ENCODE measurements at places on chromosomes 6 and 20.
A peak's percentile ranks its signal among the peaks of the same experiment; 100 is the strongest.

DNA sequence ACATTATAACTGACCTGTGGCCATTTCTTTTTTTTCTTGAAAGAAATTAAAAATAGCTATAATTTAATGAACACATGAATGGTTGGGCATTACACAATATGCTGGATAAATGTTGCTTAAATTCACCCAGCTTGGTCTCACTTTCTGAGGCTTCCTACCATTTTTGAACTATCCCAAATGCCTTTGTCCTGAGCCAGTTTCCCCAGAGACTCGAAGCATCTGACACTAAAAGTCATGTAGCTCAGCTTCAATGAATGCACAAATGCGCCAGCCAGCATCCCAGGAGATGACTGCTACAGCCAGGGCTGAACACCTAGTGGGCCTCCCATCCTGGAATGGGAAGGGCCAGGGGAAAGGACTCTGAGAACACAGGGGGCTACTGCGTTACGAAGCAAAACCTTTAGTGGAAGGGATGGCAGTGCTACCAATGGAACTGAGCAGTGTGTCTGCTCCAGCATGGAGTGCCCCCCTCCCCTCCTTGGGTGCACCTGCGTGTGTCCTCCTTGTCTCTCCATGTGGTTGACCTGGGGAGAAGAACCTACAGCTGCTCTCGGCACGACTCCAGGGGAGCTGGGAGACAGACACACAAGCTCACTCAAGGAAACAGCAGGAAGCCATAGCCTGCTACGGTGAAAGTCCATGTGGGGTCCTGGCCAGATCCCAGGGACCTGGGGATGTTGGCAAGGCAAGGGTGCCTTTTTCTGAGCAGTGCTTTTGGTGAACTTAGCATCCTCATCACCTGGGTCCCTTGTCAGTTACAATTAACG, 60.9 kb downstream of the IRF4 start:
- DNase-seq, result no peak

- DNase-seq, result no peak
These were observed 791 bp downstream of the ADGRG6 start for GRCh38 chr6:142302421-142303175.

- DNase-seq, result no peak
These were observed 761.9 kb upstream of the MMS22L start for GRCh38 chr6:98044791-98045470.

DNA sequence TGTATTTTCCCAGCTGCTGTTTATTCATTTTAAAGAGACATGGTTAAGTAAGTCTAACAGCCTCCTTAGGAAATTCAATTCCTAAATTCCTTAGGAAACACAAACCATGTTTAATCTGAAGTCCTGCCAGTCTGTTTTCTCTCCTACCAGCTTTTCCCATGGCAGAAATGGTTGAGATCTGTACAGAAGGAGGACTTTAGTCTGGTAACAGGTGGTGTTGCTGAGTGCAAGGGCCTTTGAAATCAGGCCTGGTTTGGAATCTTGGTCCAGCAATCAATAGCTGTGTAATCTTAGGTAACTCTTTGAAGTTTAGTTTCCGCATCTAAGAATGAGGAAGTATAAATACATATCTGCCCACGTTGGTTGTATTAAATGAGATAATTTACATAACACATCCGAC, 232.5 kb downstream of the LAMA2 start:
- no peak for DNase-seq

GRCh38 chr6:129046526-129046925, 163.6 kb downstream of the LAMA2 start:
- no peak for DNase-seq

GRCh38 chr6:7697432-7697819, 28.5 kb upstream of the BMP6 start:
- DNase-seq, result no peak

DNA sequence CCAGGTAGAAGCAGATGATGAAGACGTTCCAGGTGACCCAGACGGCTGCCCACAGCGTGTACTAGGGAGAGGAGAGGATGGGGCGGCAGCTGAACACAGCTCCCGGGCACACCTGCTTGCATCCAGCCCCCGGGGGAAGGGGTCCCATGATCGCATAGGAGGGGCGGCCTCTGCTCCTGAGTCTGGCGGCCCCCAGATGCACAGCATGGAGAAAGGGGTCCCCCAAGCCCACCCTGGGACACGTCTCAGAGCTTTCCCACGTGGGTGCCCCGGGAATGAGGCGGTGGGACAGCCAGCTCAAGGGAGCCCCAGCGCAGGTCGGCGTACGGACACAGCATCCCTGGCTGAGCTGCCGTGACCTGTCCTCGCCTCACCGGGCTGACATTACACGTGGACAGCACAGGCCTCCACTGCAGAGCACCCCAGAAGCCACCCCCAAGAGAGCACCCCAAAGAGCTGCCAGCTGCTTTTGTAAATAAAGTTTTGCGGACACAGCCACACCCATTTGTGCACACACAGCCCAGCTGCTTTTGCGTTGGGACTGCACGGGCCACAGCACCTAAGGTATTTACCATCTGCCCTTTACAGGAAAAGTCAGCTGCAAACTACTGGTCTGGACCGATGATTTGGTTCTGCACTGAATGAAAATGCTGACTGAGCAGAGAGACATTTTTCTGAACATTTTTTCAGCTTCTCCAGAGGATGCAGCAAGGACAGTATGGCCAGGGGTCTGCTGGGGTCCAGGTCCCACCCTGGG, 5.2 kb downstream of the NKAIN4 start:
- no peak for DNase-seq

GRCh38 chr20:58072695-58073671, 155.5 kb downstream of the ANKRD60 start:
- no peak for DNase-seq

DNA sequence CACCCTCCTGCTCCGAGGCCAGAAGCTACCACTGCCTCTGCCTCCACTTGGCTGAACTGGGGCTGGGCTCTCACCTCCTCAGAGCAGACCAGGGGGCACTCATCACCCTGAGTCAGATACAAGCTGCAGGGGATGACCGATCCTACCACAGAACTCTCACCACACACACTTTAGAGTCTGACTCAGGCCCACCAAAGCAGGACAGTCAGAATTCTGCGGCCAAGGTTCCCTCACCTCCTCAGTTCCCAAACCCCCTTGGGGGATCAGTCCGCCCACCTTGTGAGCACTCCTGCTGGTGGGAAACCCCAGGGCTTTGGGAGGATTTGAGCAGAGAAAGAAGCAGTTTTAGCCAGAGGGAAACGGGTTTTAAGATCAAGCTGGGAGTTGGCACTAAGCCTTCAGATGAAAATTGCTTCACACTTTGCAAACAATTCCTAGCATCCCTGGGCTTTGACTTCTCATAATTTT, 587.8 kb upstream of the JAG1 start:
- no peak for DNase-seq

DNA sequence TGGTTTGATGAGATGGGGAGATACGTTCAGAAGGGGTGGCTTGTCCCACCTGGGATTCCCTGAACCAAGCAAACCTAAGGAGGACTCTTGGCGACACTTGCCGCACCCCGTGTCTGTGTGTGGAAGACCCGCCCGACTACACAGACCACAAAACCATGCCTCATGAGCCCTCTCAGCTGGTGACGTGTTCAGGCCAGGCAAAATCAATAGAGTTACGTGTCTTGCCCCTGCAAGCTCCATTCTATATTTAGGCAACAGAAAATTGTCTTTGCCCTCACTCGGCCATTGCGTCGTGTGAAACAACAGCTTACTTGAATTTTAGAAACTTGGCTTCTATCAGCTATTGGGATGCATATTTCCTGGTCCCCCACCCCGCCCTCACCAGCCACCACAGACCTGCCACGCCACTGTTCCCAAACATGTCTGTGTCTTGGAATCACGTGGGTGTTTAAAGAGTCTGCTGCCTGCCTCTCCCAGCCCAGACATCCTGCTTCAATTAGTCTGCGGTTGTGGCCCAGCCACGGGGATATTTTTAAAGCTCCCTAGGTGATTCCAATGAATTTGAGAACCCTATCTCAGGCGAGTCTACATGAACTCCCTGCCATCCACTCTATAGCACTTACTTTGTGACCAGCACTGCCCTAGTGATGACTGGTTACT, 279.2 kb upstream of the EXOC2 start:
- peak; percentile 28 for DNase-seq

GRCh38 chr6:75415804-75416203, 77.8 kb downstream of the FILIP1 start:
- DNase-seq, result no peak

DNA sequence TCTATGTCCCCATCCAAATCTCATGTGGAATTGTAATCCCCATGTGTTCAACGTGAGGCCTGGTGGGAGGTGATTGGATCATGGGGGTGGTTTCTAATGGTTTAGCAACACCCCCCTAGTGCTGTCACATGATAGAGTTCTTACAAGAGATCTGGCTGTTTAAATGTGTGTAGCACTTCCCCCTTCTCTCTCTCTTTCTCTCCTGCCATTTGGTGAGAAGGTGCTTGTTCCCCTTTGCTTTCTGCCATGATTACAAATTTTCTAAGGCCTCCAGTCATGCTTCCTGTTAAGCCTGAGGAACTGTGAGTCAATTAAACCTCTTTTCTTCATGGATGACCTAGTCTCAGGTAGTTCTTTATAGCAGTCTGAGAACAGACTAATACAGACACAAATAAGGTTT, 165.4 kb downstream of the OGFRL1 start:
- peak; percentile 23 for DNase-seq

DNA sequence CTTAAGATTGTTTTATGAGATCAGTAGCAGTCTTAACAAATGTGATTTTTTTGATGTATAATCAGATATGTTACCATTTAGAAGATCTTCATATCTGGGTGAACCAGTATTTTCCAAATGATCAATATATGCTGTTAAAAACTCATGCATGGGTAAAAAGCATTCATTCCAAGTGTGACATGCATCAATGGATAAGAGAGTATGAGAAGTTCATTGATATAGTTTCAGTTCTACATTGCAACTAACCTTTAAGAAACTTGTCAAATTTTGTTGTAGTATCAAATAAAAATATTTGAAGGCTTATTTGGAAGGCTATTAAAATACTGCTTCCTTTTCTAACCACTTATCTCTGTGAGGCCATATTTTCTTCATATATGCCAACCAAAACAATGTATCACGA, 117.7 kb downstream of the FIG4 start:
- DNase-seq, result no peak

DNA sequence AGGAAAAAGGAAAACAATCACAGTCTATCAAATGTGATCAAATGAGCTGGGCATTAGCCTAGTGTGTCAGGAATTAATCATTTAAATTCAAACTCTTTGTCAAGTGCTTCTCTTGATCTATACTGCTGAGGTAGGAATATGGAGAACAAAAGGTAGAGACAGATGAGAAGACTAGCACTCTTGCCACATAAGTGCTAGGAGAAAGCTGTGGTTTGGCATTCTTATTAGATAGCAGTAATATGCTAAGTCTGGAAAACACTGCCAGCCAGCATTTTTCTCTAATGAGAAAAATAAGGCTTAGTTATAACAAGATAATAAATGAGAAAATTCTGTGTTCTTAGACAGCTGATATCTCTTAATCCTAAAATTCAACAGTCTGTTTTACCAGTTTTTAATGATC, 38.9 kb downstream of the ORC3 start:
- no peak for DNase-seq

GRCh38 chr6:143279385-143279784, 171.1 kb downstream of the ADAT2 start:
- peak; percentile 22 for DNase-seq

- DNase-seq, result no peak
These were observed 21.6 kb downstream of the SOBP start for GRCh38 chr6:107511511-107511993.

DNA sequence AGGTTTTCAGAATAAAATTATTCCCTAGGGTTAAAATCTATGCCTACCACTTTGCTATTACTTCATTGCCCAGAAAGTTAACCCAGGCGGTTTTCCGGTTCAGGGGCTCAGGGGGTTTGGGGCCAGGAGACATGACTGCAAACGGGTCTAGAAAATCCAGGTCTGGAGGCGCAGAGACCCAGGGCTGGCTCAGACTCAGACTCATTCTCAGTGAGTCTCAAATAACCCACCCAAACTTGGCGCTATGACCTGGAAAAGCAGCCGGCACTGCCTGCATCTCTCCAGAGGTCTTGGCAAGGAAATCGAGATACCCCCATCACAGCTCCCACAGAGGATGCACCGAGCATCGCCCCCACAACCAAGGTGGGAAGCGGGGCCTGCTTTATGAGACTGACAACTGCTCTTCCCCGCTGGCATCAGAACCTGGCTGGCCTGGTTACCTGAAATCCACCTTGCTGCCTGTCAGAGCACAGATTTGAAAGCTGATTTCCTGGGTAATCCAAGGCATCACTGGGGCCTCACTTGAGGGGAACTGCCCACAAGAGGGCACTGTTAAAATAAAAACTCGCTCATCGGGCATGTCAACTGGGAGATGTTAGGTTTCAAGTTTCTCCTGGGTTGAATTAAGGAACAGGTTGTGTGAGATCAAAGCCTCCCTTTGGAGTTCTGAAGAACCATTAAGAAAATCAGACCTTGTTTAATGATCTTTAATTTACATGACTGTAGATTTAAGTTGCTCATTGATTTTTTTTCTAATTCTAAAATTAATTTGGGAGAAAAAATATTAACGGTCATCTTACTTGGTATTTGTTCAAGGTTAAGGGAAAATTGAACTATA, 55.1 kb downstream of the KIF16B start:
- DNase-seq, result peak; percentile 46

DNA sequence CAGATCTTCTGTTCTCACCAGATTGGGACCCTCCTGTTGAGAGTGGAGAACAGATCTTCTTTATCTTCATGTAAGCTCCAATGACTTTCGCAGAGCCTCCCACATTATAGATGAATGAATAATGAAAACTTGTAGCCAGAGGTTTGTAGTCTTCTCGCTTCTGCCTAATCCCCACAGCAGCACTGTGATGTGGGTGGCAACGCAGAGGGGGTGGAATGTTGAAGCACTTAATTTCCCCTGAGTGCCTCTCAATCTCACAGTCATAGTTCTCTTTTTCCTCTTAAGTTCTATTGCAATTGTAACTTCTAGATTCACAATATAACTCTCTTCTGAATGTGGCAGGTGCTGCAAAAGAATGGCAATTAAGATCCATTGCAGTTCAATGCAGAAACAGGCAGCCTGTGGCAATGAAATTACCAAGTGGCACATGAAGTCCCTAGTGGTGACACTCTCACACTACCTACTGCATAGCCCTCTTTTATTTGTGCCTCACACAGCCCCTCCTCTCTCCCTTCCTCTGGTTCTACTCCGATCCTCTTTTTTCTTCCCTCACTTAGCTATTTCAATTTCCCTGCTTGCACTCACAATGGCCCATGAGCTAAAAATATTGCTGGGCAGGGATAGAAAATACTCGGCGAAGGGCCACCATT, 281.9 kb downstream of the UBE3D start:
- DNase-seq, result peak; percentile 22

DNA sequence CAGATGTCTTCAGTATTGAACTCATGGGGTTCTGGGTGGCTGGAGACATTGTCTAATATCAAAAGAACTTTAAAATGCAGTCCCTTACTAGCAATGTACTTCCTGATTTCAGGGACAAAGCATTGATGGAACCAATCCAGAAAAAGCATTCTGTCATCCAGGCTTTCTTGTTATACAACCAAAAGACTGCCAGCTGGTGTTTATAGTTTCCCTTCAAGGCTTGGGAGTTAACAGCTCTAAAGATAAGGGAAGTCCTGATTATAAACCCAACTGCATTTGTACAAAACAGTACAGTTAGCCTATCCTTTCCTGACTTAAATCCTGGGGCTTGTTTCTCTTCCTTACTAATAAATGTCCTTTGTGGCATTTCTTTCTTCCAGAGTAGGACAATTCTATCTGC, 160.0 kb downstream of the COL21A1 start:
- no peak for DNase-seq

GRCh38 chr6:88764081-88764480, 199.3 kb downstream of the RNGTT start:
- no peak for DNase-seq

- DNase-seq, result no peak
These were observed 351.2 kb upstream of the RUNX2 start for GRCh38 chr6:44976677-44977641.

GRCh38 chr6:31659649-31660380, 763 bp downstream of the C6orf47 start:
- DNase-seq, result peak; percentile 62
